GM12891 (cell line): ENCODE measurements at places on chromosomes 7 and 10.

- no peak for DNase-seq
Measured at GRCh38 chr7:142112086-142112485, 568 bp downstream of the MGAM2 start.

DNA sequence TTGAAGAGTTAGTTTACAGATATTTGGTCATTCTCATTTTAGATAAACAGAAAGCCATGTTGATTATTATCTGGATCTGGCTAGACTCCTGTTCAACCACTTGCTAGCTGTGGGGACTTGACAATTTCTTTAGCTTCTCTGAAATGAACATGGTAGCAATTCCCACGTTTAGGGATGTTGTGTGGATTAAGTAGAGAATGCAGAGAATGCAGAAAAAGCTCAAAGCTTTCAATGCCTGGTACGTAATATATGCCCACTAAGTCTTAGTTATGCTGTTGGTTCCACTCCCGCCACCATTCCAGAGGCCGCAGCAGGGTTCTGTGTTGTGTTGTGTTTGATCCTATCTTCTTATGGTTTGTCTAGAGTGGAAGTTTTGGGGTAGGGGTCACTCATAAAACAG is 39.2 kb upstream of the RPA3 start:
- no peak for DNase-seq

GRCh38 chr7:24816868-24817267 is 59.6 kb upstream of the GSDME start:
- no peak for DNase-seq

DNA sequence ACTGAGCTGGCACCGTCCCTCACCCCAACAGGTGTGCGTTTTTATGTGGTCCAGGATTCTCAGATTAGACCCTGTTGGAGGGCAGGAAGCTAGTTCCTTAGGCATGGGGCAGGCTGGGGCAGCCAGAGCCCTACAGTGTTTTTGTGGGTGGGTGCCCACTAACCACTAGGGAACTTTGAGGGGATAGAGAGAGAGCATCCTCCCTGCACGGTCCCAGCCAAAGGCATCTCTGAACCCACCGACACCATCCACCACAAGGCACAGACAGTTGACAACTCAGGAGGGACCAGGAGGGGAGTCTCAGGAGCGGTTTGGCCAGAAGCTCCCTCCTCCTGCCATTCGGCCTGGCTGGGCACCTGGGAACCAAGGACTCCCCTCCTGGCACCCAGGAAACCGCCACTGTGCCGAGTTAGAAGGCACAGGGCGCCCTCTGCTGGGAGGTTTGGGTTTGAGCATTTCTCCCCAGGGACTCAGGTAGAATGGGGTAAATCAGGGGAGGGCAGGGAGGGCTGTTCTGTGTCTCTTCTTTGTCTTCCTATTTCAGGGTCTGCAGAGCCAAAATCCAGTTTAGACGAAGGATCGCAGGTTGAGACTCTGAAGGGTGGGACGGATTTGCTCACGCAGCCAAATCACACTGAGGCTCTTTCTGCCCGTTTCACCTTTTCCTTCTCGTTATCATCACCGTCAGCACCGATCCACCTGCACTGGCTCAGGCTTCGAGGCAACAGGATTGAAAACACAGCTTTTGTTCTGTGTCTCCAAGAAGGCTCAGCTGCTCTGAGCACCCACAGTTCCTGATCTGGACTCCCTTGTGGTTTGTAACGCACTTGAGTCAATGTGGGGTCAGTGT is 84.8 kb upstream of the COL13A1 start:
- DNase-seq, result peak; percentile 58

GRCh38 chr10:122466951-122467381 is 5.6 kb downstream of the HTRA1 start:
- no peak for DNase-seq
